ENCODE measurements at places on chromosomes 1 and 21.

- DNase-seq: no peak
These were observed 103.3 kb downstream of the CYYR1 start for GRCh38 chr21:26469789-26470188.

DNA sequence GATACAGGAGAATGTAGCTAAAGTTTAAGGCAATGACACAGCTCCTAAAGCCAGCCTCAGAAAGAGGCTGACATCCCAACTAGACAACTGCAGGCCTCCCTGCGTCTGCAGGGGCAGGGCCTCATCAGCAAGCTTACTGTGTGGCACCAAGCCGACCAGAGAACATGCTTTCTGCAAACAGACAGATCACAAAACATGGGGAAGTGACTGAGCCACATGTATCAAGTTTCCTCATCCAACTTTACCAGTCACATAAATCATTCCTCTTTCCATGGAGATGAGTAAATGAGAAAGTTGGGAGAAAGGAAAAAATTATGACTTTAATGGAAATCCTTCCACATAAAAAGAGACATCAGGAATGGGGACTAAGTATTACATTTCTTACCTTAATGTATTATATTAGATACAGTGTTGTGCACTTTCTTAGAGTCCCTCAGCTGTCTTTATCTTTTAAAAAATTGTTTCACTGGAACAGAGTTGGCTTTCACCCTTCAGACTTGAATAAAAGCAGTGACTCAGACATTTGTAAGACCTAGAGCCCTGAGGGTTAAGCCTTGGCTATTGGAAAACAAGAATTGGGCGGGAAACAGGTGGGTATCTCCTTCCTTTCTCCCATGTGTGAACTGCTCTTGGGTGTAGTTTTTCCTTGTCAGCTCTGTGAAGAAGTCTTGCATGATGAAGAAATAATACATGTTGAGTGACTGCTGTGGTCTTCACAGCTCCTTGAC lies 305.7 kb upstream of the SNX7 start:
- no peak for DNase-seq

DNA sequence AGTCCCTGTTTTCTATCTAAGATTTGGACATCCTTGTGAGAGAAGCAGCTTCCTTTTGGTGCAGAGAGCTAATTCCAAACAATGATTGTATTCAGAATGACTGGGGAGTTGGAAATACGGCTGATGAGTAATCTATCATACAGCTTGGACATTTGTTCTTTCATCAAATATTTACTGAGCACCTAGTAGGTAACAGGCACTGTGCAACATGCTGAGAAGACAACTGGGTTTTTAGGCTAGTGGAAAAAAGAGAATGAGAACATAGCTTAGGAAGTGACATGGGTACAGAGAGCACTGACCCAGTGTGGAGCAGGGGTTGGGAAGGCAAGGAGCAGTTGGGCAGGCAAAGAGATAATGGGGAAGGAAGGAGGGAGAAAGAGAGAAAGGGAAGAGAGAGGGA lies 87.5 kb downstream of the TBX19 start:
- no peak for DNase-seq

DNA sequence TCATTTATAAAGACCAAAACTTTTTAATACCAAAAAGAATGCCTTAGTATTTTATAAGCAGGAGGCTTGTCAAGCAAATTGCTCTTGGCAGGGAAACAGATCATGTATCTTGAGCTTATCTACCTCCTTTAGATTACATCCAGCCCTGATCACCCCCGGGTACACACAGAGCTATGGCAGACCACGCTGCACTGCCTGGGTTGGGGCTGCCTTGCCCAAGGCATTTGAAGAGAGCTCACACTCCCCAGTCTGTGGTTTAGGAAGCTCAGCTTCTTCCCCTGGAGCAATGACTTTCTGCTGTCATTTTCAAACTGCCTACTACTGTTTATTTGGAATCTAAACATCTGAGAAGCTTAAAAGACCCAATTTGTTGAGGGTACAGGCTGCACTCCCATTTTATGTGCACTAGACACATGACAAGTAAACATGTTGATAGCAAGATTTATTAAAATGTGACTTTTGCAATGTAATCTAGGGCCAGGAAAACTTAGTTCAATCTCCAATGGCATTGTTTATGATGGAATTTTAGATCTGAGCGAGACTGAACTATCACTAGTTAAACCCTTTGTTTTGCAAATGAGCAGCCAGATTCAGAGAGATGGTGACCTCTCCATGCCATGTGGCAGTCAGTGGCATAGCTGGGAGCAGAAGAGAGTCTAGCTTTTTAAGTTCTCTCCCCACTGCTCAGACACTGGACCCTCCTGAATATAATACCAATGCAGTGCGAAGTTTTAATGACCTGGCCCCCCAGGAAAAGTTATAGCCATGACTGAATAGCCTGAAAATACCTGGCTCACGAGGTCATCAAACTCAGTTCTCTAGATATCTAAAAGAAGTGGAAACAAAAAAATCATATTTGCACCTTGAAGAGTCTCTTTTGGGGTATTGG lies 214.9 kb downstream of the HLX start:
- no peak for DNase-seq

DNA sequence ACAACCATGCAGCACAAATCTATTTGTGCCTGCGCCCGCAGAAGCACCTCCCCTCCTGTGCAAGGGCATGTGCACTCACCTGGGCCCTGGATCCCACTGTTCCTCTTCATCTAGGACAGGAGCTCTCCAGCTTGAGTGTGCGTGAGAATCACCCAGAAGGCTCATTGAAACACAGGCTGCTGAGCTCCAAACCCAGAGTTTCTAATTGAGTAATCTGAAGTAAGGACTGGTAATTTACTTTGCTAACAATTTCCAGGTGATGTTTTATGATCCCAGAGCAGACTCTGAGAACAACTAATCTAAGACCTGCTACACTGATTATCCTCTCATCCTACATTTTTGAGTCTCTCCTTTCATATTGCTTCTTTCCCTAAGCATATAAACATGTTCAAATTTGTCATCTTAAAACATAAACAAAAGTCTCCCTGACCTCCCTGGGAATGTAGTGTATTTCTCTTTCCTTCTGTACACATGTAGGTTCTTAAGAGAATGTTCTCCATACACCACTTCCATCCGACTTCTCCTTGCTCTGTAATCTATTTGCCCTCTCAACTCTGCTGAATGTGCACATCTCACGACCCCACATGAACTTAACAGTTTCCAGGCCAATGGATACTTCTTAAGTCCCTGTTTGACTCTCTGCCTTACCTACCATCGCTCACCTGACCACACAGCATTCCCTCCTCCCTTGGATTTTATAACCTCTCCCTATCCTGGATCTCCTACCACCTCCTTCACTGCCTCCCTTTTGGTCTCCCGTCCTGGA lies 522.5 kb downstream of the SMYD3 start:
- DNase-seq: no peak

- DNase-seq: no peak
These were observed 64.2 kb upstream of the TENT5B start for GRCh38 chr1:27076803-27077202.

DNA sequence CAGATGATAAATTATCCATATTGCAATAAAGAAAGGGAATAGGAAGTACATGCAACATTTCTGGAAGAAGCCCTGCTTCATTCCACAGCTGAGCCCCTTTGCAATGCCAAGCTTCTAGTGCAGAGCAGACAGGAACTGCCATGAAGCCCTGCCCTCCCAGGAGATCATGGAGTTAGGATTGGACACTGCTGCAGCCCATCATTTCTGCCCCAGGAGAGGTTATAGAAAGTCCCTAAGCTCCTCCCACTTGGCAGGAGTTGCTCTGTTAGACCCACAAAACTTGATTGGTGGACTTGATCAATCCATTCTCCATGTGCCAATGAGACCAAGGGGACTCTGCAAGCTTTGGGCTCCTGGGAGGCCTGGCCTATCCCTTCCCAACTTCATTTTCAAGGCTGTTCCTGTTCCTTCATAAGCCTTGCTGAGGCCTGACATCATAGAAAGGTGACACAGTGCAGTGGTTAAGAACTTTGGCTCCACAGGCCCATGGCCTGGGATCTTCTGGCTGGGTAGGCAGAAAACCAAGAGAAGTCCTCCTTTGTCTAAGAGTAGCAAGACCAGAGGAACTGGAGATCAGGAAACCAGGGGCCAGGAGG lies 1.3 kb upstream of the LAPTM5 start:
- no peak for DNase-seq

DNA sequence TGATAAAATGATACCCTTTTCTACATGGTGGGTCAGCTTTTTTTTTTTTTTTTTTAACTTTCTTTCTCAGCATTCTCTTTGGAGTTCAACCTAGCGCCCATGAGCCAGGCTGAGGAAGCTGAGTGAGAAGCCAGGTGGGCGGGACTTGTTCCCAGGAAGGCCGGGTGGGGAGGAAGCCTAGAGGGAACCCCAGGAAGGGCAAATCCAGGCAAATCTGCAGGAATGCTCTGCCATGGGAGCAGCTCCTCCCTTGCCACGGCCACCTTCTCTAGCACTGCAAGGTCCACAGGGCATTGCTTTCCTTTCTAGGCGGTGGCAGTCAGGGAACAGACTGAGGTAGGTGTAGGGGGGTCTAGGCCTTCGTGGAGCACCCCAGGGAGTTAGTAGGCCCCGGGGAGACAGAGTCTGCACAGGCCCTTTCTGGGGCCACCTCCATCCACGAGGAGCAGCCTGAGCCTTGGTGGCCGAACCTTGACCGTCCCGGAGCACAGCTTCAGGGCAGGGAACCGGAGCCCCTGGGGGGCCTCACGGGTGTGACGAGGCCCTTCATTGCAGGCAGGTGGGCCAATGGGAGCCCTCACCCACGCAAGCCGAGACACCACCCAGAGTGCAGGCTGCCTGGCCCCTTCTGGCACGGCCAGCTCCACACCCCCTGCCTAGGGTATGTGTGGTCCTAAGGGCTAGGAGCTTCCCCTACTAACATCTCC lies 18.2 kb upstream of the CCDC27 start:
- no peak for DNase-seq

DNA sequence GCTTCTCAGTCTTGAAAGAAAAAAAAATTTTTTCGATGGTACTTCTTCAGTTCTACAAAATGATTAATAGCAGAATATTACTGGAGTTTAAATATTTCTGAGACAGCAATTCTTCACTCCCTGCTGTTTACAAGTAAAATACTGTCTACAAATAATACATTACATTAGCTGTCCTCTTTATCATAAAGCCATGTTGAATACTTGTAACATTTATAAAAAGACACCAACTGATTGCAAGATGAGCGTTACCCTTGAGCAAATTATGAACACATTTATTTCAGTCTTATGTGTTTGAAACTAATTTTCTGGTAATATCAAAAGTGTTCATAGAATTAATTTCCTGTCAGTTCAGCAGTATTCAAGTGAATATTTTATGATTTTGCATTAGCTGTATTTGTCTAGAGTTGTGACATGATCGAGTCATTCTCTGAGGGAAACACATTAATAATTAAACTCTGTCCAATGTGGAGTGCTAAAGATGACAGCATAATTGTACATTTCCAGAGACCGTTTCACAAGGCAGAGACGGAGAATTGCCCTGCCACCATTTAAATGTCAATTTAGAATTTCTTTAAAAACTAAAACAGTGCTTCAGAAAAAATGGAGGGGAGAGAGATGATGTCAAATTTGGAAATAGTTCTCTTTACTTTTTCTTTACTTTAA lies 1359.0 kb upstream of the ADGRL4 start:
- DNase-seq: no peak

GRCh38 chr1:46203738-46204405 lies 738 bp downstream of the LURAP1 start:
- DNase-seq: no peak

DNA sequence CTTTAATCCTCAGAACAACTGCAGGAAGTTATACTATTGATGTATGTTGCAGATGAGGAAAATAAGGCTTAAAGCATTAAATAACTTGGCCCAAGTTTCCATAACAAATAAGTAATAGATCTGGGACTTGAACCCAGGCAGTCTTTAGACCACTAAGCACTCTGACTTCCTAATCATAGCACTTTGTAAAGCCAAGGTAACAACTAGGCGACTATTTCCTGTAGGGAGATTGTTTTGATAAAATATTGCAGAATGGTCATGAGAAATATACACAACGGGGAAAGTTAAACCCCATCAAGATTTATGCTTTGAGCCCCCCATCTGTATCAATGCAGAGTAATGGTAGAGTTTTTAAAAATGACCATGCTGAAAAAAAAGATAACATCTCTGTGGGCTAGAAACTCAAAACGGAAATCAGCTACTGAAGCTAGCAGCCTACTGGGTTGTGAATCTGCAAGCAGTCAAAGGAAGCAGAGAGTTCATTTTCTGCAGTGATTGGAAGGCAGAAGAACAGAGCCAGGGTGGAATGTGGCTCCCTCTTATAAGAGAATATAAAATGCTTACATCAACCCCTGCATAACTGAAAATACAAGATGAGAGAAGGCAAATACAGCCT lies 111.2 kb upstream of the OLIG2 start:
- no peak for DNase-seq

GRCh38 chr1:37553598-37553926 lies 531 bp downstream of the SNIP1 start:
- DNase-seq: no peak

DNA sequence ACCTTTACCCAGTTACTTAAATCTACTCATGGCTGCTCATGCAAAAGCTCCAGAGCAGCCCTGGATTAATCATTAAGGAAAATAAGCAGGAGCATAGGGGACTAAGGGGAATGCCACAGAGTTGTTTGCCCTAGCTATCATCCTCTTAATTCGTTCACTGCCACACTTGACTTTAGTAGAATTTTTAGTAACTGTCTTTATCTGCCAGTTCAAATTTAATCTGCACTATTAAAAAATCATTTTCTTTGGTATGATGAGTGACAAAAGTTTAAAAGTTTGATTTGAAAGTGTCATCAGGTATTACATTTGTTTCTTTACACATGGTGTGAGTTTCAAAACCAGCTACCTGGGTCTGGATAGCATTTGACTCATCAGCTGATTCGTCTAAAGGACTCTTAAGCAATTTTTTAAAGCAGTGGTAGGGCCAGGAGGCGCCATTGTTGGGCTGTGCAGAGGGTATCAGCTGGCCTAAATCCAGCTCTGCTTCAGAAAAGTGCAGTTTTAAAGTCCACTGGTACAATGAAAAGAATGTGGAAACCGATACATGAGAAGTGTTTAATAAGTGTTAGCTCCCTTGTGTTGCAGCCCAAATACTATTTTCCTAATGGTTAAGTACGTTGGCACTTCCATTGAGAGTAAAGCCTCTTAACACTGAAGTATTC lies 69.9 kb upstream of the DR1 start:
- DNase-seq: no peak

DNA sequence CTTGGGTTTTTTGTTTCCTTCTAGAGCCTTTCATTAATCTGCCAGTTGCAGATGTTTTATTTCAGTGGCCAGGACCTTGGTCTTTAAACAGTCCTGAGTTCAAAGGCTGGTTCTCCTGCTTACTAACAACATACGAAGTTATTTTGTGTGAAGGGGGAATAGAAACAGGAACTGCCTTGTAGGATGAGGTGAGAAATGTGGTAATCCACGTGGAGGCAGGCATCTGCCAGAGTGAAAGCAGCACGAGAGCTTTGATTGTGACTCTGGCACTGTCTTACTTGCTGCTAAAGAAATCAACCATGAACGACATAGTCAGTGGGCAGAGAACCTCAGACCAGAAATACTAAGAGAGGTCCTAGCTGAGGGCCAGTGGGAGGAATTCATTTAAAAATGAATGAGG lies 30.4 kb downstream of the TMEM63A start:
- no peak for DNase-seq

DNA sequence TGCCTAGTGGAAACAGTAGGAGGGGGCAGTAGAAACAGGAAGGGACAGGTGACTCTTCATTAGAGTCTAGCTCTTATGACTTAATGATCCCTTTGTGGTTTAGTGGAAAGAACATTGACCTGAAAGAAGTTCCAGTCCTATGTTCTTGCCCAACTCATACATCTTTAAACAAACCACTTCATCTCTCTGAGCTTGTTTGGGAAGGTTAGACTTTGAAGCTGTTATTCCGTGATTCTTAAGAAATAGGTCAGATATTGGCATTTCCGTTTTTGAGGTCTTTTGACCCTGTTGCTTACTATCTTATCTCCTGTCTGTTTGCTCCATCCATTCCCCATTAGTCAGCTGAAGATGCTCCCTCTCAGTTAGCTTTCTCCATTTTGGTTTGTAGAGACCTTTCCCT lies 38.5 kb downstream of the MTR start:
- DNase-seq: no peak
